ENCODE measurements at places on chromosomes 7 and 10. TPM values are rescaled to one million over a fixed set of nuclear protein-coding genes. Genes with fewer than 3 reads are reported as not detected.
A peak's percentile ranks its signal among the peaks of the same experiment; 100 is the strongest.

The CH25H gene
- 1.0 TPM for total RNA-seq

The OPN1SW gene
- total RNA-seq: not detected

The EVX1 gene
- not detected for total RNA-seq

The TMEM176A gene
- not detected for total RNA-seq

The ANKRD2 gene
- total RNA-seq: not detected

DNA sequence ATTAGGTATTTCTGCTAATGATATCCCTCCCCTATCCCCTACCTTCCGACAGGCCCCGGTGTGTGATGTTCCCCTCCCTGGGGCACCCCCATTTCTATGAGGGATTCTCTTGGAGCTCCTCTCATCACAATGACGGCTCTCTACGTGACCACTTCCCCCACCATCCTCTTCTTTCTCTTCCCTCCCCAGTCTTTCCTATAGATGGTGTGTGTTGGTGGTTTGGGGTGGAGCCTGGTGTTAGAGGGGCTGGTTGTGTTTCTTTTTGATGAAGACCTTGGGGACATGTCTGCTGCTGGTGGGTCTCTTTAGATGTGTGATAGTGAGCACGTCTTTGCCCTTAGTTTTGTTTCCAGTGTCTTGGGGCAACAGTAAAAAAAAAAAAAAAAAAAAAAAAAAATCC is 28.6 kb downstream of the RPS24 start:
- no peak for DNase-seq

DNA sequence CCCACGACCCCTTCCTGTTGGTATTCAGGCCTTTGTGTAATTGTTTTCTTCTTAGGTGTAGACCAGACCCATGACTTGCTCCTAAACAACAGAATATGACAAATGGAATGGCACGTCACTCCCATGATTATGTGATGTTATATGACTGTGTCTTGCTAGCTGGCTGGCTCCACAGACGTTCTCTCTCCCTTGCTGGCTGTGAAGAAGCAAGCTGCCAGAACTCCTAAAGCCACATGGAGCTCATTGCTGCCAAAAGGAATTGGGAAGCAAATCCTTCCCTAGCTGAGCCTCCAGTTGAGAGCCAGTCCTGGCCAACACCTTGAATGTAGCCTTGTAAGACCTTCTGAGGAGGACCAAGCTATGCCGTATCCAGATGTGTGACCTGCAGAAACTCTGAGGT is 74.2 kb downstream of the RAB18 start:
- DNase-seq: no peak

DNA sequence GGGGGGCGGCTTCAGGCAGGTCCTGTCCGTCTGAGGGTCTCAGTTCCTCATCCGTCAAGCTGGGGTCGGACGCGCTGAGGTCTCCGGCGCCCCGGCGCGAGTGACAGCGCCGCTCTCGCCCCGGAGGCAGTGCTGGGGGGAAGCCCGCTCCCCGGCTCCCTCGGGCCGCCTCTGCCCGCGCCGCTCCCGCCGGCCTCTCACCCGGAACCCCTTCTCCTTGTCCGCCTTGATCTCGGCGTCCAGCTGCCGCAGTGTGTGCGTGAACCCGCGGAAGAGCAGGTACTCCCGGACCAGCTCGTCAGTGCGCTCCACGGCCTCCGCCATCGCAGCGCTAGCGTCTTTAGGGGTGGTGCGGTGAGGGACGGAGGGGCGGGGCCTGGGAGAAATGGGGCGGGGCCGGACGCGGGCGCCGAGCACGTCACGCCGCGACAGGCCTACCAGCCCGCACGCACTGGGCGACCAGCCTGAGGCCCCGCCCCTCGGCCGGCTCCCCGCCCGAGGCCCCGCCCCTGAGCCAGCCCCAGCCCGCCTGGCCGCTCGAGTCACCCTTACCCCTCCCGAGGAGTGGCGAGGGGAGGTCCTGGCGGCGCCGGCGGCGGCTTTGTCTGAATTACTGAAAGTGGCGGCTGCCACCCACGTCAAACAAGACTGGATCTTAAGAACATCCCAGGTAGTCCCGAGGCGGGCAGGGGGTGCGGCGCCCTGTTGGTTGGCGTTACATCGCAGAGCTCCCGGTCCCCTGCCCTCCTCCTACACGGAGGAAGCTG is at the start of gene WDR91:
Gene WDR91 (minus strand): TSS at position 348 of the 767 bp plus-strand sequence. CDS start 24 bp downstream, at position 324.
- peak; percentile 95 for DNase-seq

DNA sequence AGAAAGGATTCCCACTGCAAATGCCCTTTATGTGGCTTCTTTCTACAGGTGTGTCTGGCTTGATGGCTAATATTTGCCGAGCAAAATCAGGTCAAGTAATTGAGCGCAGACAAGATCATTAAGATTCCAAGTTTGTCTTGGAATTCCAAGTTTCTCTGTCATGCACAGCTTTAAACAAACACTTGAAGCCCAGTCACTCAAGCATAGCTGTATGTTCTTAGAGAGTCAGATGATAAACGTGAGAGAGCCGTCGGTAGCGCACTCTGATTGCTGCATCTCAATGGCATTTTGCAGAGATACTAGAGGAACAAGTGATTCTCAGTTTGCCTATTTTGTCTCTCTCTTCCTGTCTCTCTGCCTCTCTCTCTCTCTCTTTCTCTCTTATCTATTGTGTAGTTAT is 658 bp downstream of the DMBT1 start:
- no peak for DNase-seq

GRCh38 chr7:106486331-106486730 is 174.6 kb downstream of the CCDC71L start:
- no peak for DNase-seq

DNA sequence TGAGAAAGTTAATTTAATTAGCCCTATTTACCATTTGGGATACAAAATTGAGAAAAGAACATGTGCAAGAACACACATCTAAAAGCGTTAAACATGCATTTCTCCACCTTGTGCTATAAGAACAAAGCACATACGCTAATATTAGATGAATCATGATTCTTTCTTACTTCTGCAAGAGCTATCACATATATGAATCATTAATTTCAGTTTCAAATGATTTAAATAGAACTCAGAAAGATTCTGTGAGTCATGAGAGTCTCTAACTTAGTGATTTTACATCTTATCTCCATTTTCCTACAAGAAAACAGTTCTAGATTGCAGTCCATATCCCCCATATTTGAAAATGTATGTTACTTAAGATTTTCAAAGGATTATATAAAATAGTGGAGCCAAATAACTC is 173.9 kb downstream of the RNLS start:
- no peak for DNase-seq

All from T-cell (primary cell).